ENCODE measurements at places on chromosomes 2 and 18.

- no peak for DNase-seq
Measured at GRCh38 chr2:28166956-28167355, 225.7 kb upstream of the FOSL2 start.

DNA sequence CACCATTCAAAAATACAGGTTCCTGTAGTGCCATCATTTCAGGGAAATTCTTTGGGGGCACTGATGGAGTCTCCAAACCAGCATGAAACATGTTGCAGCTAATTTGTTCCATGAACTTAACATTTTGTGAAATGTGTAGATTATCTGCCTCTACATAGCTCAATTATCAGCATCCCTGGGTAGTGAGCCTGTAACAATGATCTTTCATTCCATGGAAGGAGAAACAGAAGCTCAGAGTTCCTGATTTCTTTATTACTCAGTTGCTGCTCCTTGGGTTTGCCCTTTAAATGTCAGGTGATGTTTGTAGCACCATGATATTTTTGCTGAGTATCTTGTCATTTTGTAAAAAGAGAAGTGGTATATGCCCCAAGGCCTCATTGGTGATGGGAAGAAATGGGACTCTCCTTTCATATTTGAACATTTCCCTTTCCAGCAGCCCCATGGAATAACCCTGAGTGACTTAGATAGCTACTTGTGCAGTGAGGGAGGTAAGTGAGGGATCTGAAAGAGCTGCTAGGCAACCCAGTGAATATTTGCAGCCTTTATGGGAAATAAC lies 146.9 kb downstream of the CERS6 start:
- DNase-seq = no peak

GRCh38 chr2:98825858-98826257 lies 94.9 kb upstream of the MGAT4A start:
- DNase-seq = no peak

GRCh38 chr2:224359569-224359968 lies 42.3 kb downstream of the FAM124B start:
- DNase-seq = no peak

DNA sequence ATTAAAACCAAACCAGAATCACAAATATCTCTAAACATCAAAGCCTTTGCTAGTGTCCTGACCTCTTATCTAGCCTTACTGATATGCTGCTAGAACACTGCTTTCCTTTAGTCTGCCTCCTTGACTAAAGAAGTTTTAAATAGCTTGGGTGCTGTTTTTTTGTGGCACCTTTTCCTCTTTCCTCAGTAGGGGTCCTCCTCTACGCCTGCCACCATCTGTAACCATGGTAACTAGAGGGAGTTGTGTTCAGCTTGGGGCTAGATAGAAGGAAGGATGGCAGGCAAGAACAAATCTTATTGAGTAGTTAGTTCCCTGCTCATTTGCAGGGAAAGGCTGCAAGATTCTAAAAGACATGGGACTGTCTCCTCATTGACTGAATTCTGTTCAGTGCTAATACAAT lies 86.0 kb downstream of the TAF4B start:
- DNase-seq = no peak

DNA sequence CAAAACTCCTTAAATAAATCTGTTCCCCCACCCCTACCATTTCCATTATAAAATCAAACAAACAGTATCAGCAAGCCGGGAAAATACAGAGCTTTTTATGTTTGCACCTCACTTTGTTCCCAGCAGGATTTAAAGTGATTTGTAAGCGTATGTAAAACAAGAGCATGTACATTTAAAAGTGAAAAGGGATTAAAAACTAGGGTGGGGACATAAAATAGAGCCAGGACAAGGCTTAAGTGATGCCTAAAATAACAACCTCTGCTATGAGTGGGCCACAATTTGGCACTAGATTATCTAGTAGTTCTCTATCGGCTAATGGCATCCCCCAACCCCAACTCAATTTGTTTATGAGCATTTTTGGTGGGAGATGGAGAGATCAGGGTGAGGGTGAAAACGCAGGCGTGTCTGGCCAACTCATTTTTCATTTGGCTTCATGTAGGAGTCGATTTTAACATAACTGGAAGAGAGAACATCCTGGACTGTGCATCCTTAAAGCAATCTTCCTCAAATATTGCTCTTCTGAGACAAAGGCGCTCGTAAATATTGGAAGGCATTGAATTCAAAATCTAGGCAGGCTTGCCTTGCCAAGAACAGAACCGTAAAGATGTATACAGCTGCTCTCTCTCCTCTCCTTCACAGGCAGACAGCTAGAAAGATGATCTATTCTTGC lies 34.5 kb upstream of the TSPYL6 start:
- DNase-seq = no peak

GRCh38 chr2:151556121-151556520 lies 146.4 kb downstream of the RIF1 start:
- no peak for DNase-seq

GRCh38 chr2:10476723-10477442 lies 28.8 kb upstream of the ODC1 start:
- DNase-seq = no peak

DNA sequence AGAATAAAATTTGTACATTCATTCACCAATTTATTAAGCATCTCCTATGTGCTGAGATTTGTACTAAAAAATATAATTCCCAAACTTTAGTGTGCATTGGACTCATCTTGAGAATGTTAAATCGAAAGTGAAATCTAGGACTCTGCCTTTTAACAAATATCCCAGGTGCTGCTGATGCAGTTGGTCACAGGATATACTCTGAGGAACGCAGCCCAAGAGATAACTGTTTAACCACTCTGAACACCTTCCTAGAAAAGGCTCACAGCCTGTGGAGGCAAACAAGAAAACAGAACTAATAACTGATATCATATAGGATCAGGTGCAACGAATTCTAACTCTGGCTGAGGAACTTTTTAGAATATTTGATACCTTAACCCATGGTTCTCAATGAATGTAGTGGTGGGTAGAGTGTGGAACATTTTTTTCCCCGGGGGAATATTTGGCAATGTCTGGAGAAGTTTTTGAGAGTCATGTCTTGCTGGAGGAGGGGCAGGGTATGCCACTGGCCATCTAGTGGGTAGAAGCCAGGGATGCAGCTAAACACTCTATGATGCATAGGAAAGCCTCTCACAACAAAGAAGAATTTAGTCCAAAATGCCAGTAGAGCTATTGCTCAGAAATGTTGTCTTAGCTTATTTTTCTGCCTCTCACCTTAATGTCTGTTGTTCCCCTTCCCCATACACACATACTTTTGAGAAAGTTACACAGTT lies 96.5 kb downstream of the EHBP1 start:
- DNase-seq = no peak

DNA sequence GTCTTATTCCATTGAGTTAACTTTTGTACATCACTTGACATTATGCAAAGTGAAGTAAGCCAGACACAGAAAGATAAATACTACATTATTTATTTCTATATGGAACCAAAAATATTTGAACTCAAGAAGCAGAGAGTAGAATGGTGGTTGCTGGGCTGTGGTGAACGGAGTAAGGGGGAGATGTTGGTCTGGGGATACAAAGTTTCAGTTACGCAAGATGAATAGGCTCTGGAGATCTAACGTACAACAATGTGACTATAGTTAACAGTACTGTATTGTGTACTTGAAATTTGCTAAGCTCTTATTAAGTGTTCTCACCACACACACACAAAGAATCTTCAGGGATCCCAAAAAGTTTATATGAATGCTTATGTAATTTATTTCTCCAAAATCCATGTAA lies 124.8 kb upstream of the VWC2L start:
- DNase-seq = no peak

GRCh38 chr2:61419570-61419969 lies 51.3 kb downstream of the USP34 start:
- no peak for DNase-seq

DNA sequence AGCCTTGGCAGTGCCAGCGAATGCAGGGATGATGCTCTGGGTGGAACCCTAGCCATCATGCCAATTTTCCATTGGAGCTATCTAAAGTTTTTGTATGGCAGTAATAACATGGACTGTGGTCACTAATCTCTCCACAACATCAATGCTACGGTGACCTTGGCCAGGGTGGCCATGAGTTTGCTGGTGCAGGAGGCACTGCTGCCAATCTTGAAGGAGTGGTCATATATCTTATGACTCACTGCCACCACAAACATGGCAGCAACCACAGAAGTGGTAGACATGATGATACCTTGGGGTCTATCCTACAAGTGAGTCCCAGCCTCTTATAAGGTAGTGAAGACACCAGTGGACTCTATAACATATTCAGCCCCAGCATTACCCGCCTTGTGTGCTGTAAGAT lies 104.6 kb downstream of the EVA1A start:
- DNase-seq = no peak

DNA sequence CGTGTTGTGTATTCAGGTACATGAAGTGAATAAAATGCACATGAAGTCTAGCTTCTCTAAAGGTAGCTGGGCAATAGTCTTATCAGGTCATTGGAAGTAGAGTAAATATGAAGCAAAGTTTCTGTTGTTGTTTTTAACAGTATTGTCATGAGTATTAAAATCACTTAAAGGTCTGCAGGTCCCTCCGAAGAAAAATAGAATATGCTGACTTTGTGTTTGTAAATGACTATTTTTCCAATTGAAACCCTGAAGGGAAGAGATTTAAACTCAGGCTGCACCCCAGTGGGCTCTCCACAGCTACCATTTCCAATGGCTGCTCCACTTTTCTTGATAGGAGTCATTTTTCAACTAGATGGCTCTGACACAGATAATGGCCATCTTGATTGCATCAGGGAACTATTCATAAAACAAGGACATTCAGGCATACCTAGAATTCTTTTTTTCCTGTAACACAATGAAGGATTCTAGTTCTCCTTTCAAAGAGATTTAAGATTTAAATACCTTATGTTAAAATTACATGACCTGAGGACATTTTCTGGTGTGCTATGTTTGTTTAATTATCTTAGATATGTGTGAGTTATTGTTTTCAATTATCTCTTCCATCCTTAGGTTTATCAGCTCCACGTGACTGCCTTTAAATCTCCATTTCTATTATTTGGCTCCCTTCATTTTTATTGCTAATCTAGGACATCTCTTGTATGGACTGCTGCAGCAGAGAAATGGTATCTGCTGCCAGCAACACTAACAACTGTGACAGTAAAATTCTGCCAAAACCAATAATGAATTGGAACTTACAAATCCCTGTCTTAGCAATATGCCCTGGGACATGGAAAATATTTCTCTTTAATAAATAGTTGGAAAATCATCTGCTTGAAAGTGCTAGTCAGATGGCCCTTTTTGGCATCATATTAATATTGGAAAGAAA lies 149.2 kb upstream of the NOSTRIN start:
- DNase-seq = no peak

GRCh38 chr2:98142106-98142791 lies 55.3 kb downstream of the VWA3B start:
- no peak for DNase-seq

GRCh38 chr2:221377066-221377465 lies 195.0 kb downstream of the EPHA4 start:
- DNase-seq = no peak

DNA sequence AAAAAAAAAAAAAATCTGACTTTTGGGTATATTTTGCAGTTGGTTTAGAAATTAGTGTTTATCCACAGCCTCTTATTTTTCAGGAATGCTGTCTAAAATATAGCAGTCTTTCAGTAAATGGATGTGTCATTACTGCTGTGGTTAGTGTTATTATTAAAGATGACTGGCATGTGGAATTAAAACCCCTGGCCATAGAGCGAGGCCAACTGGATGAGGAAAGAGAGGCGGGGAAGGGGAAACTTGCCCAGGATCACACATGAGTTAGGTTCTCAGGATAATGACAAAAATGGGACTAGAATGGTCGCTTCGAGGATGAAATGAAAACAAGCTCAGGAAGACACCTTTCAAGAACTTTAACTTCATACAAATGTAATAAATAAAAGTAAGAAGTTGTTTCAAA lies 57.4 kb upstream of the APCDD1 start:
- DNase-seq = no peak

GRCh38 chr2:185782223-185782769 lies 43.7 kb downstream of the FSIP2 start:
- no peak for DNase-seq

DNA sequence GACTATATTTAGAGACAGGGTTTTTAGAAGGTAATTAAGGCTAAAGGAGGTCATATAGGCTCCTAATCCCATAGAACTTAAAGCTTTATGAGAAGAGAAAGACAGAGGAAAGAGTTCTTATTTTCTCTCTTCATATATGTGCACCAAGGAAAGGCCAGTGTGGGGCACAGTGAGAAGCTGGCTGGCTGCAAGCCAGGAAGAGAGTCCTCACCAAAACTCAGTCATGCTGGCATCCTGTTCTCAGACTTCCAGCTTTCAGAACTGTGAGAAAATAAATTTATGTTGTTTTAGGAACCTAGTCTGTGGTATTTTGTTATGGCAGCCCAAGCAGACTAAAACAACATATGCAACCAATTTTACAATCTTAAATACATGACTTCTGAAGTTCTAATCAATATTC lies 31.5 kb upstream of the ATIC start:
- DNase-seq = no peak

- no peak for DNase-seq
Measured at GRCh38 chr2:53994818-53995808, 24.3 kb upstream of the PSME4 start.

DNA sequence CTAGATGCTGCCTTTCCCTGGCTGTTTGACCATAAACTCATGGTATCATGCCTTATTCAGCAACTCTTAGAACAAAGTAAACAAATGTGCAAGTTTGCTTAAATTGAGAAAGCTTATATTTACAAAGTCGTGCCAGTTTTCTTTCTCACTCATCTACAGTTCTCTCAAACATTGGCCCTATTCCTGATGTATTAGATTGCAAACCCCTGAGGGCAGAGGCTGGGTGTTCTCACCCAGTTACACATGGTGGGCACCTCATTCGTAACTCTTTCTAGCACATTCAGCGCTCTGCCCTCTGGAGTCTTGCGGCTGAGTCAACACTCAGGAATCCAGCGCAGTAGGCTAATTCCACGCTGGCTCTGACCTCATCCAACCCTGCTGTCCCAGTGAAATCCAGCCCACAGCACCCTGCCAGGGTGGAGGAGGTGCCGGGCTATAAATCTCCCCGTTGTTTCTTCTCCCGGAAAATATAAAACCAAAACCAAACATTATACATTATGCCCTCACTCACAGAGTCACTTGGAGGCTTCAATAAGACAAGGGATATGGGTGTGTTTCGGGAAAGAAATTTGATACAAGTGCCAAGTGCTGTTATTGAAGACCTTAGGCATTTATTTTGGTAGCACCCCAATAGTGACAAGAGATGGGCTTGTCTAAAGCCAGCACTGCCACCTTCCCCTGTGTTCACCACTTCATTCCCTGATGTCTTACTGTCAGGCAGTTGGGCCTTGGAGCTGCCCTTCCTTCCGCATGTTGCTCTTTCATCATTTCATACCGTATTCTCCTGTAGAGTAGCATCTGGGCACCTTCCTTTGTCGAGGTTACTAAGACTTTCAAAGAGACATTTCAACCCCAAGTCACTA lies 287.4 kb downstream of the PRKCE start:
- no peak for DNase-seq
